ENCODE measurements at places on chromosomes 2 and 18.

DNA sequence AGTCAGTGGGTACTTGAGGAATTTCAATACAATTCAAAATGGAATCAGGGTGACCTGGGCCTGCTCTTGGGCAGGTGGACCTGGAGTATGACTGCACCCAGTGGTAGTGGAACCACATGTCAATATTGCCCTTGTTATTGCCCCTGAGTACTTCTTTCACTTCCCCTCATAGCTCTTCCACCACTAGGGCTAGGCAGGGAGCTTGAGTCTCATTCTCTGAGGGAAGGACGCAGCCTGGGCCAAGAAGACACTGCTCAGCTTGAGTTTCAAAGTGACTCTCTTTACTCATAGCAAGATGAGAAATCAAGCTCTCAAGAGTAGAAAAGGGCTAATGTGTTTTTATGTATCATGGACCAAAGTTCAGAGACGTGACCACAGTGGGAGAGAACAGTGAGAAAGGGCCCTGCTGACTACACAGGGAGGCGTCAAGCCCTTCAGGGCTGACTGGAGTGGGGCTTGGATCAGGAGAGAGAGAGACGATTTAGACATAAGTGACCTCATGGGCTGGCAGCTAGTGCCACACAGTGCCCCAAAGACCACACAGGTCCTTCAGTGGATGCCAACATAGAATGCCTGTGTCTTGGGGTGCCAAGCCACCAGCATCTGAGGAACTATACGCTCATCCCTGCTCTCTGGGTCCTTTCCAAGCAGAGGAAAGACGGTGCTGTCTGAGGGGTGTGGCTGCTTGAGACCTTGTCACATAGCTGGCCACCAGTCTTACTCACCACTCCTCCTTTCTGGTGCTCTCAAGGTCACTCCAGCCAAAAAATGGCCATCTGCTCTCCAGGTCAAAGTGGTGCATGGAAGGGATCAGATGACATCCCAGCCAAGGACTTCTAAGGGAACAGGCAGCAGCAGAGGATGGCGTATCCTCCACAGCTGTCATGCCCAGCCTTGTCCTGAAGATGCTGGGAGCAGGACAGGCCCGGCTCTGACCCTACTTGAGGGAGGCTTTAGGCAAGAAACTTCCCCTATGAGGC, 13.0 kb downstream of the PTMA start:
- no peak for DNase-seq

DNA sequence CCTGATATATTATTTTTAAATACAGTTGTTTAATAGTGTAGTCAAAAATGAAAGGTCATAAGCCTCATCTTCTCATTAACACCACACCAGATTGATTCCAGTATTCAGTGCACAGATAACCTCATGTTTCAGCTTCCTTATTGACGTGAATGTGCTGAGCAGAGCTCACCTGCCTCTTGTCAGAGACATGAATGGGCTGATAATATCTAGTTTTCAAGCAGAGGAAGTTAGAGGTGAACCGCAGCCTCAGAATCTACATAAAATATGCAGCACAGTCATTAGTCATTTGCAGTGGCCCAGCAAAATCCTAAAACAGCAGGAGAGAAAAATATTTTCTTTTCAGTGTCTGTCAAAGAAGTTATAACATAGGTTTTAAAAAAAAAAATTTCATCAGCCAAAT, 216.2 kb downstream of the GBX2 start:
- DNase-seq: peak; percentile 10

DNA sequence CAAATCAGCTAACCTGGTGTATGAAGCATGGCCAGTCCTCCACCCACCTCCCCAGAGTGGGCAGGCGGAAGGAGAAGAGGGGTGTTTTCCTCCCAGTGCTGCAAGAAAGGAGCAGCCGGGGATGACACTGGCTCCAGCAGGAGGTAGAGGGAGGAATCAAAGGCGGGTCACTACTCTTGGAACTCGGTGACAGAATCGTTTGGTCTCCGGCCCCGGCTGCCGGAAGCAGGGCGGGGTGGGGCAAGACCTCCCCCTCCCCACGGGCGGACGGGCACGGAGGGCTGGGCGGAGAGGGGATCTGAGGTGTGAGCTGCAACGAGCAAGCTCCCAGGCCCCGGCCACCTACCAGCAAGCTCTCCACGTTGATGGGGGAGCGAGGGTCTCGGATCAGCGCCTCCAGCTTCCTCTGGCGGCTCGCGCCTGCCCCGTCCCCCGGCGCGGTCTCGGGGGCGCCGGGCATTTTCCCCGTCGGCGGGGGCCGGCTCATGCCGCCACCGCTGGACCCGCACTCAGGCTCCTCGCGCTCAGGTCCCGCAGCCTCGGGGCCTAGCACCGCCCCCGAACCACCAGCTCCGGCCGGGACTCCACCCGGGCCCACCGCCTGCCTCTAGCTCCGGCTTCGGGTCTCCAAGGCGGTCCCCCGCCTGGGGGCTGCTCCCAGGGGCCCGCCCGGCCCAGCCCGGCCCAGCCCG, 640 bp downstream of the ROCK2 start:
- no peak for DNase-seq

DNA sequence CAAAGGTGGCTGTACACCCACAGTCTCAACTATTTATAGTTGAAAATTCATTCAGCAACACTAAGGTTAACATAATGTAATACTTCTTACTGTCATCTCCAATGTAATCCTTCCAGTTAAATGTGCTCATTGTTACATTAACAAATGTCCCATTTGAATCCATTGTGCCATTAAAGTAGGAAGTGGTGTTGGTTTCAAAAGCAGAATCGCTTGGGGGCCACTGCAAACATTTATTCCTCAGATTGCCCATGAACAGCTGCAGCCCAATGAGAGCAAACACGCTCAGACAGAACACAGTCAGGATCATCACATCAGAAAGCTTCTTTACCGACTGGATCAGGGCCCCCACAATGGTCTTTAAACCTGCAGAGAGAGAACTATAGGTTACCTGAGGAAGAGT, 41.4 kb downstream of the SCN3A start:
- no peak for DNase-seq

- DNase-seq: no peak
These were observed 43.3 kb upstream of the SERPINB2 start for GRCh38 chr18:63844254-63844653.

DNA sequence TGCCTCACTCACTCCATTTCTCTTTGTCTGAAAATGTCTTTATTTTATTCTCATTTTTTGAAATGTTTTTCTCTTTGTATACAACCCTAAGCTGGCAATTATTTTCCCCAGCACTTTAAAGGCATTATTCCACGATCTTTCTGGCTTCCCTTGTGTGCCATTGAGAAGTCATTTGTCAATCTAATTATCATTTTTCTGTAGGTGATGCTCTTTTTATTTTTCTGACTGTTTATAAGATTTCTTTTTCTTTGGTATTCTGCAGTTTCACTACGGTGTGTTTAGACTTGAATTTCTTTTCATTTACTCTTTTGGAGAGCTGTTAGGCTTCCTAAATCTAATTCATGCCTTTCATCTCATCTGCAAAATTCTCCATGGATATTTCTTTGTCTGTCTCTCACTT, 8.1 kb downstream of the SCYGR4 start:
- DNase-seq: no peak

- no peak for DNase-seq
These were observed 13.6 kb downstream of the AQP12A start for GRCh38 chr2:240705204-240705791.

- DNase-seq: no peak
These were observed 49.8 kb downstream of the CAB39 start for GRCh38 chr2:230762317-230762896.

- DNase-seq: no peak
These were observed 84.3 kb upstream of the GRB14 start for GRCh38 chr2:164705412-164706167.

DNA sequence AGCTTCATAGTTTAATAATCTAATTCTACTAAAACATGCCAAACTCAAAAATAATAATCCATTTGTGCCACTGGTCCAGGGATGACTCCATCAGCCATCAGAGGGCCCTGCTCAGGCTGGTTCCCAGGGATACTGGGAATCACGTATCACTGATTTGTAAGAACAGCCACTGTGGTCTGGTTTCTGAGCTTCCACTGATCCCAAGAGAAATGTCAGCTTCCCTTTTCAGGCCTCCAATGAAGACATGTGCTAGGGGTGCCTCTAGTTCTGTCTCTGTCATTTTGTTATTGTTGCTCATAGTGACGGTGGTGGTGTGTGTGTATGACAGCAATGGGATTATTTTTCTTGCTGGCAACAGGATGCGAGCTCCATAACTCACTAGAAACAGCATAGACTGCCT, 83.2 kb downstream of the CELF4 start:
- DNase-seq: no peak

GRCh38 chr2:222671259-222672067, at the start of gene MOGAT1:
Gene MOGAT1 (plus strand): TSS chr2:222671658. CDS start chr2:222671786, 128 bp downstream.
- no peak for DNase-seq

DNA sequence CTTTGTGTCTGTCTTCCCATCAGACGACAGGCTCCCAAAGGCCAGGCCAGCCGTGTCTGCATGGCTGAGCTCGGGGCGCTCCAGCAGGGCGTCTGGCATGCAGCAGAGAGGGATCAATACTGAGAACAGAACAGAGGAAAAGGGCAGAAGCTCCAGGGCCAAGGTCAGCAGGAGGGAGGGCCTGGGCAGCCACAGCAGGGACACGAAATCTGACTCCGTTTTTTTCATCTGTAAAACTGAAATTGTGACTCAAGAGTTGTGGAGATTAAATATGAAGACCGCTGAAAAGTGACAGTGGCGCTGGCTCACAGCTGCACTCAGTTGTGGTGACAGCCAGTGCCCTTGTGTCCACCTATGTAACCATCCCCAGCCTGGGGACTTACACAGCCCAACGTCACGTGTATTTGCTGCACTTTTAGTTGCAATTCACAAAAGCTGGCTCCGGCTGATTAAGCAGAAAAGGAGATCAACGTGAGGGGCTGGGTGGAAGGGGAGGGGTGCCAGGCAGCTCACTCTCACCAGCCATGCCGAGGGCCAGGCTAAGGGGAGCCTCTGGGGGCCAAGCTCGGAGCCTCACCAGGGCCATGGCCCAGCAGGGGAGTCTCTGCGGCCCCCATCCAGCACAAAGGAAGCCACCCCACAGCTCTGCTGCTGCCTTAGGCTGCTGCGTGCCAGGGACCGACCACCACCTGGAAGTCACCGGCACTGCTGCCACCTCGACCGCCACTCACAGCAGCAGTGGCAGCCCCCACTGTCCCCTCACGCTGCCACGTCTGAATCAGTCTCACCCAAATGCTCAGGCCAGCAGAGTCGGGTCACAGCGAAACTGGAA, 74.7 kb downstream of the EIPR1 start:
- no peak for DNase-seq

GRCh38 chr18:11851806-11852337, 659 bp downstream of the CHMP1B start:
- DNase-seq: peak; percentile 27

DNA sequence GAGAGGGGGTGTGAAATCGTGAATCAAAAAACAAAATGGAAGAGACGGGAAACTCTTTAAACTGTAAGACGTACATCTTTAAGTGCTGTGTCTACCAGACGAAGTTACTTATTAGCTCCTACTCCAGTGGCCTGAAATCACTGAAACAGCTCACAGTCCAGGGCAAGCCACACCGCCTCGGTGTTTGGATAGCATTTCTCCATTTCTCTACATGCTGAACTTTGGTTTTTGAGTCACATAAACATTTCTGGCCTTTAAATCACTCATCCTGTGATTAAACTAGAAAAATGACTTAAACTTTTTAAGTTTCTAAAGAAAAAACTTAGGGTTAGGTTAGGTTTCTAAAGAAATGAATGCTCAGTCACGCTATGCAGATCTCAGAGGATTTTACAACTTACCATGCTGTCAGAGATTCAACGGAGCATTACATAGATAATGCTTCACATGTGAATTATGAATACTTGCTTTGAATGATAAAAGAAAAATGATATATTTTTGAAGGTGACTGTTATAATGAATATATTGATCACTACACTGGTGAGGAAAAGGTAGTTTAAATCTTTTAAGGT, 138.4 kb downstream of the MBP start:
- no peak for DNase-seq

GRCh38 chr2:44169155-44169898, 652 bp downstream of the PPM1B start:
- peak; percentile 9 for DNase-seq

DNA sequence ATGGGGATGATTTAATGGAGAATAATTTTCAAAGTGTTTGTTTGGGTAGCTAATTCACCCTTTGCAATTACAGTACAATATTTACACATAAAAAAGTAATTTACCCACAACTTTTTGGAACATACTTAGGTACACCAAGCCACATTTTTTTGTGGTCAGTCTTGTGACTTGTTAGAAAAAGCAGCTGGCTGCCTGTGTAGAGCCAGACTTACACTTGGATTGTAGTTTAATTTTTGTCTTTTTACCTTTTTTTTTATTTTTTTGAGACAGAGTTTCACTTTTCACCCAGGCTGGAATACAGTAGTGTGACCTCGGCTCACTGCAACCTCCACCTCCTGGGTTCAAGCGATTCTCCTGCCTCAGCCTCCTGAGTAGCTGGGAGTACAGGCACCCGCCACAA, 45.4 kb downstream of the RALBP1 start:
- no peak for DNase-seq

GRCh38 chr2:113180131-113180946, 6.6 kb downstream of the PSD4 start:
- DNase-seq: no peak

DNA sequence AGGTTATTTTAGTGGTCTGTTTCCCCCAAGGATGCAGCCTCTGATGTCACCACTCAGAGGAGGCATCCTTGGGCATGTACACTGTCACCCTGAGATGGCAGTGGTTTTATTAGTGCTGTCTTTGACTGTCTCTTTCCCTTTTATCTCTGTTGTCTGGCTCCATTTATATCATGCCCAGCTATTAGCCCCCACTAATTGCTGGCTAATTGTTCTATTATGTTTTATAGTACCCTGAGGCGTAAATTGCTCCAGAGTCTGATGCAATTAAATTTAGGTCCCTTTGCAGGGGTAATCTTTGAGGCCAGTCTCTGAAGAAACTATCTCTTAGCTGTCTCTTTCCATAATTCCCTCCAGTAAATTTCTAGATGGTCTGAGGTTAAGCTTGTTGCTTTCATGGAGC, 301.0 kb upstream of the KLHL29 start:
- no peak for DNase-seq

- DNase-seq: no peak
These were observed 67.4 kb downstream of the BCL11A start for GRCh38 chr2:60486067-60486466.

- DNase-seq: no peak
These were observed 1.7 kb downstream of the TP53I3 start for GRCh38 chr2:24082787-24083566.

- DNase-seq: no peak
These were observed 40.6 kb upstream of the INHBB start for GRCh38 chr2:120305296-120305695.

DNA sequence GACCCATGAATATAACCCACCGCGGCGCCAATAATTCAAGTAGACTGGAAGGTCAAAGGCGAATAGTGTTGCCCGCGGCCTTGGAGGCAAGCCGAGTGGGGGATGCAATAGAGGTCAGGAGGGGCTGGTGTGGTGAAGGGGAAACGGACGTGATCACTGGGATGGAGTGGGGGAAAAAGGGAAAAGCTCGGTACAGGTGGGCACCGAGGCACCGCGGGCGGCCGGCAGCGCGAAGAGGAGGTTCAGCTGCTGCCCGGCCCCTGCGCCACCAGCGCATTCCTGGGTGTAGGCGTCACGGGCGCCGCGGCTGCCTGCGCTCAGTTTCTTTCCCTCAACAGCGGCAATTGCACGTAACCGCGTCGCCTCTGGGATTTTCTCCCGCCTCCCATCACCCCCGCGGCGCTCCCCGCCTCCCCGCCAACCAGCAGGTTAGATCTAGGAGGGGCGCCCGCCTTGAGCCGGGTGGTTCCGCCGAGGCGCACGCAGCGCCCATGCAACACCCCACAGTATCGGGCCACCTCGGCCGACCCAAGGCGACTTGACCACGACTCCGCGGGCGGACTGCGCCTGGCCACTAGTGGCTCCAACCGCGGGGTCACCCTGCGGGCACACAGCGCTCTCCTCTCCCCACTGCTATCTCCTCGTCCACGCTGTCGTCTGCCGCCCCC, 1.5 kb downstream of the RND3 start:
- no peak for DNase-seq

Measured in stimulated activated CD8-positive, alpha-beta memory T cell treated with anti-CD3 and anti-CD28 coated beads, Interleukin-7, amount 100 ng/mL, for 48 hours (primary cell).